ENCODE measurements at places on chromosomes 2 and 18.

GRCh38 chr2:113167115-113167932, 6.4 kb upstream of the PSD4 start:
- no peak for DNase-seq

GRCh38 chr2:39728941-39729351, 50.1 kb downstream of the THUMPD2 start:
- peak; percentile 34 for DNase-seq

DNA sequence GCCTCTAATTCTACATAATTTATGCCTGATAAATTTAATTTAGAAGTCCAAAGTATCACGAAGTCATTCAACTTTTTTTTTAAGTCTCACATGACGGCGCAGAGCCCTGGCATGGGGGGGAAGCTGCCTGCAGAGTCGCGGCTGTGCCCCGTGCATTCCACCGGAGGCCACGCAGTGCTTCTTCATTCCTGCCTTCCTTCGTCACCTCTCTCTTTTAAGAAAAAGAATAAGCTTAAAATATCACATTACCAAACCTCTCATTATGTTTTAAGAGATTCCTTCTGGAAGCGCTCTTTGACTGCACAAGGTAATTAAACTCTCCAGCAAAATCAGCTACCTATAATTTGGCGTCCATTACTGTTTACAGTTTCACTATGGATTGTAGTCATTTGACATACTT, 20.3 kb upstream of the KIDINS220 start:
- DNase-seq: no peak

DNA sequence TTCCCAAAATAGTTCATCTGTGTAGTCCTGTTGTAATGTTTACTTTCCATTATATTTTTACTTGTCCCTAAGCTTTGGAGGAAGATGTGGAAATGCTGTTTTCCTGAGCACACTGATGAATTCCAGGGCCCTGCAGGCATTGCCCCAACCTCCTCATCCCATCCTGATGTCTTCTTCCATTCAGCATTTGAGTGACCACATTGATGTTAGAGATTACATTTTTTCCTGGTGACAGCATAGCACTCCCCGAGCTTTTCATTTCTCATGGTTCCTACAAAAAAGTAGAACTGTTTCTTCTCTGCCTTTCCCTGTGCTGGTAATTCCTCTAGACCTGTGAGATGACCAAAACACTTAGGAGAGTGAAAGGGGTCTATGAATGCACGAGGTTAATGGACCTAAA, 4.8 kb downstream of the IL36A start:
- DNase-seq: no peak

DNA sequence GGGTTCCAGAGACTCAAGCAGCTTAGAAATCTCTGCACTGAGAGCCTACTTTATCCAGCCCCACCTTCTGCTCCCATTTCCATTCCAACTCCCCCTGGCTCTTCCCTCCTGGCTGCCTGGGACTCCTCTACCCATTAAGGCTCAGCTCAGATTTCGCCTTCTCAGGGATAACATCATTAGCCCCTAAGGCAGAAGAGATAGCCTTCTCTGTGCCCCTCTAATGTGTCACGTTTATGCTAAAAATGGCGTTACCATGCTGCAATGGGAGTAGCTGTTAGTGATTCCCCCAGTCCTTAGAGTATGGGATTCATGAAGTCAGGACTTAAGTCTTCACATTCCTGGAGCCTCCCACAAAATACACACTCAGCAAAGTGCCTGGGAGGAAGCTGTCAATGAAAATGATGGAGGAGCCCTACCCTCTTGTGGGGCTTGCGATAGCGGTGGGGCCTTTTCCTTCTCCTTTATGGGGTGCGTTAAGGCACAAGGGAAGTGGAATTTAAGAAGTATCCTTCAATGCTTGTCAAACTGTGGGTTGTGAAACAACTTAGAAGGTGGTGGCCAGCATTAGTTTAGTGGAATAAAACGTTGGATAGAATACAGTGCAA, 144.7 kb upstream of the COPS8 start:
- no peak for DNase-seq

DNA sequence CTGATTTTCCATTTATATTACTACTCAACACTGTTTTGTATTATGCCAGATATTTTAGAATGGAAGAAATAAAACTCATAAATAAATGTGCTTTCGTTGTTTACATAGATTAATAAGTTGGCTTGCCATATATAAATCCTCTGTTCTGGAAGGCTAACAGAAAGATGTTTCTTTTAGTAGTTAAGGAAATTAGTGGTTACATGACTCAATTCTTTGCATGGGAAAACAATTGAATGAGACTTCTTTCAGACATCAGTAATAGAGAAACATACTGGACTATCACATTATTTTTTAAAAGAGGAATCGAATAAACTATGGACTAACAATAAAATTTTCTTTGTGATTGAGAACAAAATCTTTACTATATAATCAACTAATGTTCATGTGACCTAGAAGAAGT, 336.5 kb downstream of the KCNS3 start:
- no peak for DNase-seq

GRCh38 chr2:26792720-26793119, 6.9 kb downstream of the CENPA start:
- DNase-seq: no peak

DNA sequence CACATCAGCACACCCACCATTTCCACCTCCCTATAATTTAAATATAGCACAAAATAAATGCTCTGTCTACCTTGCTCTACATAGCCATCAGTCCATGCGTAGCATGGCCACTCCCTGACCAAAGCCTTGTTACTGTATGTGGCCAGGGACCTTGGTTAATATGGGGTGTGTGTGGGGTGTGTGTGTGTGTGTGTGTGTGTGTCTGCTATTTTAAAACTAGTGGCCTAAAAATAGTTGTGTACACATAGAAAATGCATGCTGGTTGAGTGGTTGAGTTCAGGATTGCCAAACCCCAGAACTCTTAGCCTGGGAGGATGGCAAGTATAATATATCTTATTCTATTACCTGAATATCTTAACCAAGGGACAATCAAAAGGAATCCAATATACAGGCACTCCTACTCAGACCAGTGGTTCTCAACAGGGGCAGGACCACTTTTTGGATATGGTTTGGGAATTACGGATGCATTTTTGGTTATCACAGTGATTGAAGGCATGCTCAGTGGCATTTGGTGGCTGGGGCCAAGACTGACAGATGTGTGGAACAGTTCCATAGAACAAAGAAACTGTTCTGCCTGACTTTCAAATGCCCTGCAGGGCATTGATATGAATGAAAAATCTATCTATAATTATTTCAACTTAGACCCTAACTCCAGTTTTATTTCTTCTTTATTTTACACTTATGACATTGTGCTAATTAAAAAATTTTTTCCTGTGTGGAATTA, 72.3 kb upstream of the PSME4 start:
- DNase-seq: no peak

GRCh38 chr2:14635391-14635871, 2.9 kb downstream of the LRATD1 start:
- peak; percentile 30 for DNase-seq

- DNase-seq: no peak
These were observed 28.8 kb downstream of the STEAP3 start for GRCh38 chr2:119252186-119253113.

DNA sequence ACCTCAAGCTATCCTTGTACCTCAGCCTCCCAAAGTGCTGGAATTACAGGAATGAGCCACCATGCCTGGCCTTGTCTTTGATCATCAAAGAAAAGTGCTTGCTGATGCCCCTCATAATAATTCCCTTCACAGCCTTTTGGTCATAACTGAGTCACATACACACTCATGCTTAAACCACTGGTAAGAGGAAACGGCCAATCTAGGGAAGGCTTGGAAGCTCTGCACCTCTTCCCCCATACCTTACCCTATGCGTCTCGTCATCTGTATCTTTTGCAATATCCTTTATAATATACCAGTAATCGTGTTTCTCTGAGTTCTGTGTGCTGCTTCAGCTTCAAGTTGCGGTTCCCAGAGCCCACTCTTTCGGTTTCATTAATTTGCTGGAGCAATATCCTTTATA, 4.8 kb upstream of the RNF138 start:
- DNase-seq: no peak

- no peak for DNase-seq
These were observed 56.0 kb downstream of the TMEM163 start for GRCh38 chr2:134662751-134663150.

- DNase-seq: no peak
These were observed 404.8 kb downstream of the TXNL1 start for GRCh38 chr18:56233595-56233994.

GRCh38 chr18:78996741-78997490, 17.3 kb downstream of the SALL3 start:
- no peak for DNase-seq

- DNase-seq: peak; percentile 45
These were observed 45.6 kb downstream of the ZNF519 start for GRCh38 chr18:14086458-14087231.

- no peak for DNase-seq
These were observed 505.5 kb upstream of the ZEB2 start for GRCh38 chr2:145025382-145025781.

GRCh38 chr2:187188783-187189631, 259.0 kb downstream of the CALCRL start:
- no peak for DNase-seq

GRCh38 chr2:24828238-24828996, 35.2 kb downstream of the CENPO start:
- no peak for DNase-seq

DNA sequence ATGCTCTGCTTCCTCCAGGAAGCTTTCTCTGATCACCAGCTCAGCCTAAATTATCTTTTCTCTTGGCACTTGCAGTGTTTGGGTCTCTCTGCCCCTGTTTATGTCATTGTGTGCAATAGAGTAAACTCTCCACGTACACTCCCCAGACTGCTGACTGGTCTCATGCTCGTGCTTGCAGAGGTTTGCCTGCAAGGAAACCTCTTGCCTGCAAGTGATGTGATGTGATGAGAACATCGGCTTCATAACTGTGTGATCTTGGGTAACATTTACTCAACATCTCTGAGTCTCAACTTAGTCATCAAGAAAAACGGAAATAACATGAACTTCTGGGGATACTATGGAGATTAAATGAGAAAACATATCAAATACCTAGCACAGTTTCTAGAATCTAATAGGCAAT, 92.3 kb downstream of the BIN1 start:
- DNase-seq: no peak

DNA sequence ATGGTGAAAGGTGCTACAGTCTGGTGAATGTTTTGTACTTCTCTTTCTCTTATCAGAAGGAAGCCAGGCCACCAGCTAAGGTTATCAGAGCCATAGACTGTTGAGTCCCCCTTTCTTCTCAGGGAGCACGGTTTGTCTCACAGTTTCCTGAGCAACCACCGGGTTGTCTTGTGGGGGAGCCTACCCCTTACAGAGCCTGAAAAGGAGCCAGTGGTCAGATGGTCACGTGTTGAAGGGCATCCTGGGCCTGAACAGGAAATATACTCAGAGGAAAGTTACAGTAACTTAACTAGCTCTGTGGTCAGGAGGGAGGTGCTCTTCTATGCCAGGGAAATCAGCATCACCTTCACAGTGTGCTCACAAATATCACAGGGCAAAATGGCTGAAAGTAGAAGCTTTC, 11.6 kb downstream of the CD28 start:
- no peak for DNase-seq

DNA sequence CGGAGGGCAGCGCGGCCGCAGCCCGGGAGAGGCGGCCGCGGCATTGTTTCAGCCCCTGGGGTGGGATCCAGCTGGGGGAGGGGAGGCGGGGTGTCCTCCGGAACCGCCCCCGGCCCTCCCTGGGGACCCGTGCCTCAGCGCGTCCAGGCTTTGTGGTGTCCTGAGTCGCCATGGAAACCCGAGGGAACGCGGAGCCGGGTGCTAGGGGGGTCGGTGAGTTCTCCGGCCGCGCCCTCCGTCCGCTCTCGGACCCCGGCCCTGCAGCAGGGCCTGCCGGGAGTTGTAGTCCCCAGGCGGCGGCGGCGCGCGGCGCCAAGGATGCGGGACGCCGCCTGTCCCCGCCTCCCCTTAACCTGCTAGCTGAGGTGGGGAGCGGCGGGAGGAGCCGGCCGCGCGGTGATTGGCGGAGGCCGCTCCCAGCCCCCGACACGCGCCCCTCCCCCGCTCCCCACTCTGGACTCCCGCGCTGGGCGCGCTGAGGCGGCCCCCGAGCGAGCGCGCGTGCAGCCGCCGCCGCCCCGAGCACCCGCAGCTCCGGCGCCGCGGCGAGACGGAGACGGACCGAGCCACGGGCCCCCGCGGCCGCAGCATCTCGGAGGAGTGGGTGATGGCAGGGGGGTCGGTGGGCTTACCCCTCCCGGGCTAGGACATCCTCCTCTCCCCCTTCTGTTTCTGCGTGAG, at the start of gene DPYSL5:
TSS of gene DPYSL5 (plus strand) at position 478 of the 681 bp plus-strand sequence. CDS start 50,368 bp downstream, outside the sequence.
- DNase-seq: peak; percentile 32

GRCh38 chr2:37856101-37856751, 68.9 kb upstream of the RMDN2 start:
- no peak for DNase-seq

- DNase-seq: no peak
These were observed 930.0 kb upstream of the KLHL29 start for GRCh38 chr2:22454826-22455485.

GRCh38 chr2:237072067-237072931, 13.4 kb upstream of the COPS8 start:
- DNase-seq: peak; percentile 61

DNA sequence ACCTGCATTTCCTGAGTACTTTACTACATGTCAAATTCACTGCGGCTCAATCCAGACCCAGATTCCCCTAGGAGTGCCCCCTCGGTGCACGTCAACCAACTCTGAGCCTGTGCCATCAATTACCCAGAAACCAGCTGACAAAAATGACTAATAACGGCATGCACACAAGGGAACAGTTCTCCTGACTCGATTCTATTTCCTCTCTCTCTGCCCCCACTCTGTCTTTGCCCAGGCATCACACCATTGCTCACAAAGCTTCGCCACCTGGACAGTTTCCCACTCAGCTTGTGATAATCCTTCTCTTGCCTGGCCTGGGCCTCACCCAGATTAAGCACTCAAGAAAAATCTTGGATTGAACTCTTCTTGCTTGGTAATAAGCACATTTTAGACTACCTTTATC, 115.3 kb upstream of the NDUFV2 start:
- no peak for DNase-seq

DNA sequence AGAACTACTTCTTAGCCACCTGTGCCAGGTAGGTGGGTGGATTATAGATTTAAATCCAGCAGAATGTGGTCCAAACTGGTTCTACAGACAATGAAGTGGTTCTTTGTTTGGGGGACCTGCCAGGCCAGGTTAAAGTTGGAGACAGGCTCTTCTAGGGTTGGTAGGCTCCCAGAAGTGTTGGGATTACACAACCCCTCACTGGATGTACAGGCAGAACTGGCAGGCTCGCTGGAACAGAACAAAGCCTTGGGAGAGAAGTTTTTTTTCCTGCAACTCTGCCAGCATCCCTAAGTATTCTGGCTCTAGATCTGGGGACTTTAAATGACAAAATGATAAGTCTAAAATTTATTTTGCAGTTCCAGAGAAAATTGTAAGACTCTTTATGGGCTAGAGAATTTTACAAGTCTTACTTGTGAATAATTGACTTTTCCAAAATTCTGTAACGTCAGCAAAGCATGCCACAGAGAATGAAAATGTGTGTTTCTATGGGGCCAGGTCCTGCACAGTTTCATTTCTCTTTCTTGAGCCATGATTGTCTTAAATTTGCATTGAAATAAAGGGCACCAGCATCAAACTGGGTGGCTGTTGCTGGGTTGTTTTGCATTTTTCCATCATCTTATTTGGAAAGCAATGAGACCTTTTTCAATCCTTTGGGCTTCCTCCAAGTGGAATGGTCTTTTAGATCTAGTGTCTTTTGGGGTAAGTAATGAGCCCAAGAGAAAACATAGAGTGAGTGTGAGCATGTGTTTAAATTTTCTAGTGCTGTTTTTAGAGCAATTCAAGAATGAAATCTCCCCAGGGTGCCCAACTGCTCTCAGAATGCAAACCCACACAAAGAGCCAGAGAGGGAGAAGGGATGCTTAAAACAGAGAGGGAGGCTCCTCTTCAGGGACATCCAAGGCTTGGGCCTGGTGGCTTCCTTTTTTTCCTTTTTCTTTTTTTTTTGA, 32.4 kb upstream of the ATL2 start:
- DNase-seq: peak; percentile 48

Measured in GM10248 (cell line).